ENCODE measurements at places on chromosomes 4 and X.

DNA sequence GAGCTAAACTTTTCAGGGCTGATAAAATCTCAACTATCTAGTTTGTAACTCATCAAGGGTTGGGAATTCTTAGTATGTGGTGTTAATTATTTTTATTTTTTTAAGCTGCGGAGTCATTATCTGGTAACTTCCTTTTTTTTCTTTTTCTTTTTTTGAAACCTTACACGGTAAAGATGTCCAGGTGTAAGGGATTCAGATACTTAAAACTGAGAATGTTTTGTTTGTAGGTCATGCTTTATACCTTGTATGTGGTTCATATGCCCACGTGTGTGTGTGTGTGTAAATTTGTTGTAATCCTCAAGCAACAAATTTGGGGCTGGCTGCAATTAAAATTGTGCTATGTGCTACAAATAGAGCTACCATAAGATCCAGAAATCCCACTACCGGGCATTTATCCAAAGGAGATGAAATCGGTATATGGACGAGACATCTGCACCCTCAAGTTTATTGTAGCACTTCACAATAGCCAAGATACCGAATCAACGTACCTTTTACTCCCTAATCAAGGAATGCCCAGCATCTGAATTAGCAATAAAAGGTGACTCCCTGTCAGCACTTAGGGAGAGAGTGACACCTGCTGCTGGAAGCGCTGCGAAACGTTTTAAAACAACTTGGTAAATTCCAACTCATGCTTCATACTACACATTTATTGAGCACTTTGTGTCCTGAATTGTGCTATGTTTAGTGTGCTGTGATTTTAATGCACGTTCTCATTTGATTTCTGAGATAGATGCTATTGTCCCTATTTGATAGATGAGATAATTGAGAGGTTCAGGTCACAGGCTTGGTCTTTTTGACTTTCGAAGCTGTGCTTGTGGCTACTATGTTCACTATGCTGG lies 16.1 kb downstream of the MSMO1 start:
- peak; percentile 56 for DNase-seq

DNA sequence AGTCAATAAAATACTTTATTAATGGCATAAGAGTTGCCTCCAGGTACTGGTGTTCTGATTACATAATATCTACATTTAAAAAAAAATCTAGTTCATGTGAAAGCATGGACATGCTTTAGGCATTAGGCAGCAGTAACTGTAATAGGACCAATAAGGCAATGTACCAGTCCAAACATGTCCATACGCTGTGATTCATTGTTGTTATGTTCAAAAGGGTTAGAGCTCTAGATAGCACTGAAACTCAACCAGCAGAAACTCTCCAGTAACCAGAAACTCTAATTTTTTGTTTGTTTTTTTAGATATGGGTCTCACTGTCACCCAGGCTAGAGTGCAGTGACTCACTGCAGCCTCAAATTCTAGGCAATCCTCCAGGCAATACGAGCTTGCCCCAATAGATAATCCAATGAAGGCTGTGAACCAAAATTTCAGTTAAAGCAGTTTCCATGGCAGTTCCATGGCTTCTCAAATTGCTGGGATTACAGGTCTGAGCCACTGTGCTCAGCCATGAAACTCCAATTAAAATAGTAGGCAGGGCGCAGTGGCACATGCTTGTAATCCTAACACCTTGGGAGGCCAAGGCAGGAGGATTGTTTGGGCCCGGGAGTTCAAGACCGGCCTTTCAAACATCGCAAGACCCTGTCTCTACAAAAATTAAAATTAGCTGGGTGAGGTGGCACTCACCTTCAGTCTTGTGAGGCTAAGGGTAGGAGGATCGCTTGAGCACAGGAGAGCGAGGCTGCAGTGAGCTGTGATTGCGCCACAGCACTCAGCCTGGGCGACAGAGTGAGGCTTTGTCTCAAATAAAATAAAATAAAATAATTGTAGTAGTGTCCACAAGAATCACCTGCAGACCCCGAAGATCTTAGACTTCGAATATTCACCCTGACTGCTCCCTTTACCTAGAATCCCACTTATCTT lies 36.3 kb downstream of the MGARP start:
- no peak for DNase-seq

DNA sequence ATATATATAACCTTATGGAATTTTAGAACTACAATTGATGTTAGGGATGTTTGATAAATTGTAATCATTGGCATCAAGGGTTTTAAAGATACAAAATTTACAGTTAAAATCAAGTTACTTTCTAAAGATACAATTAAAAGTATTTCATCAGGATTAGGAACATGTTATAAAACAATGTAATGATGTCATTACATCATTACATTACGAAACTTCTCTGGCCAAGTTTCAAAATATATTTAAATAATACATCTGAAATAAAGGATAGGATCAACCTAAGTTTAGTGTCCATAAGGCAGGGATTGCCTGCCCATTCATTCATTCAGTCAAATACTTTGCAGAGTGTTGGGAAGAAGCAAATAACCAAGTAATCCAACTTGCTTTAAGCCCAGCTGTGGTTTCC lies 75.1 kb downstream of the TENM3 start:
- no peak for DNase-seq

GRCh38 chr4:164239433-164239832 lies 514.5 kb upstream of the SMIM31 start:
- no peak for DNase-seq

- peak; percentile 75 for DNase-seq
These were observed 862 bp upstream of the INPP4B start for GRCh38 chr4:142846729-142847596.

DNA sequence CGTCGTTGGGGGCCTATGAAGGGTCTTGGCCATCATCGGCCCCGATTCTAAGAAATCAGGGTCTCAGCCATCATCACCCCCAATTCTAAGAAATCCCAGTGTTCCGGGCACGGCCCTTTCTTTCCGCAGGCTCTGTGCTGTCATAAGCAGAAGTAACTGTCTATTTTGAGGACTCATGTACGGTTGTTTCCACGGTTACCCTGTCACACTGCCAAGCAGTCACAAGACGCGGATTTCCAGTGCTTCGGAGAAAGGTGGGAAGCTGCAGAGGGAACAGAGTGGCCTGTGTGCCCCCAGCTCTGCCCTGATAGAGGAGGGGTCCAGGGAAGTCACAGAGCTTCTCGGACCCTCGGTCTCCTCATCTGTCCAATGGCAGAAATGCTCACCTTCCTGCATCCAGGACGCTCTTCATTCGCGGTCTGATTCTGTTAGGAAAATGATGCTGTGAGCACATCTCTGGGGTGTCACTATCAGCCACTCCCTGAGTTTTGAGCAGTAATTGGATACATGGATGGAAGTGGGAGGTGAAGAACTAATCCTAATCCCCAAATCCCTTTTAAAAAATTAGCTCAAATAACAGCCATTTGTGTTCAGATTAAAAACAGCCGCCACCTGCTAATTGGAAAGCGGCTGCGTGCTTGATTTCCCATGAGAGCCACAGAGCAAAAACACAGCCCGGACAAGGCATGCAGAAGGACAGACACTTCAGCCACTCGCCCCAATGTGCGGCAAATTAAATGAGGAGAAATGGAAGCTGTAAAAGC lies 73.1 kb downstream of the WFS1 start:
- DNase-seq: no peak

- DNase-seq: peak; percentile 51
These were observed at the start of gene GLRA3 for GRCh38 chr4:174828845-174829701. Gene GLRA3, minus strand, starts transcription at chr4:174829247. Its CDS starts 436 bp downstream, at chr4:174828811.

GRCh38 chr4:2078584-2078983 lies 19.5 kb downstream of the NAT8L start:
- DNase-seq: no peak

GRCh38 chr4:153791746-153792617 lies 3.1 kb upstream of the SFRP2 start:
- DNase-seq: peak; percentile 11

- no peak for DNase-seq
These were observed 25.7 kb downstream of the SH3RF1 start for GRCh38 chr4:169245061-169245460.

DNA sequence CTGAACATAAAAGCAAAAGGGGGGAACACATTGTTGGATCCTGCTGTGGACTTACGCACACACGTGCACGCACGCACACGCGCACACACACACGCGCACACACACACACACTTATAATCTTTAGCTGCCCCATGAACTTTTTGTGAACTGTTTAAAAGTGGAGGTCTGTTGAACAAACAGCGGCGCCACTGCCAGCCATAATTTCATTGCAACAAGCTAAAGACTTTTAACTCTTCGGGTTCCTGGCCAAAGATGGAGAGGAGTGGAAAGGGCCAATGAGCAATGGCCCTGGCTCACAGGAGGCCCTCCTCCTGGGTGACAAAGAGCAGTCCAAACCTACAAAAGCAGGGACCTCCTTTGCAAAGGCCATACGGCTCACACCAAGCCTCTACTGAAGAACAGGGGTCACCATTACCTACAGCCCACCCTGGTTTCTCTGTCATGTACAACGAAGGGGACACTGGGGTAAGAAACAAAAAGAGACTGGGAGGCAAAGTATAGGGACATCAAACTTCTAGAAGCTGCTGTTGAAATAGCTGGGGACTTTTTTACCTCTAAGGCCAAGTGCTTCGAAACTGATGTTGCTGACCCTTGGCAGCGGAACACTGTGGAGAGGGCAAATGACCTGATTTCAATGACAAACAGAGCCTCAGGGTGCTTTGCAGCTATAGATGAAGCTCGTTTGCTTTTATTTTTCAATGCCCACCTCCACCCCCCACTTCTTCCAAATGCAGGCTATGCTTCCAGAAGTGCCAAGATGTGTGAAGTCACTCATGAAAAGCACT lies 16.7 kb downstream of the BCOR start:
- DNase-seq: no peak

DNA sequence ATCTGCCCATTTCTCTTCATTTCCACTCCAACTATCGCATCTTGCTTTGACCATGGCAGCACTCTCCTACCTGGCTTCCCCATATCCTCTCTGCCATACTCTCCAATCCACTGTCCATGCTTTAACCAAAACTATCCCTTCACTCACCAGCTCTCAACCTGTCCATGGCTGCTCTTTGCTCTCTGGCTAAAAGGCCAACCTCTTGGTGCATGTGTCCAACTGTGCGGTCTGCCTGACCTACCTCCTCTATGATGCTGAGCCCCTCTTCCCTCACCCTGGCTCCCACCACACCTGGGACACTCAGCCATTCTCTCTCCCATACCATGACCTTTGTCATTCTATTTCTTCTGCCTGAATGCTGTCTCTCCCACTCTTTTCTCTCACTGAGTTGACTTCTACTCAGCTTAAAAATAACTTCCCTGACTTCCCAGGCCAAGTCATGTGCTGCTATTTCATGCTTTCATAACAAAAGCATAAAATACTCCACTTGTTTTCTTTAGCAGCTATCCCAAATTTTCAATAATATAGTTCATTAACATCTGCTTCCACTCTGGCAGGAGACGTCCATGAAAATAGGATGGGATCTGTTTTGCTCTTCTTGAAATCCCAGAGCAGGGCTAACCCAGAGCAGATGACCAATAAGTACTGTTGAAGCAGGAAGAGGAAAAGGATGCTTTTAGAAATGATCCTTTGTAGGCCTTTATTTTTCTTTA lies 29.8 kb upstream of the KLF3 start:
- no peak for DNase-seq

GRCh38 chrX:11765449-11765848 lies 7.4 kb downstream of the MSL3 start:
- no peak for DNase-seq

DNA sequence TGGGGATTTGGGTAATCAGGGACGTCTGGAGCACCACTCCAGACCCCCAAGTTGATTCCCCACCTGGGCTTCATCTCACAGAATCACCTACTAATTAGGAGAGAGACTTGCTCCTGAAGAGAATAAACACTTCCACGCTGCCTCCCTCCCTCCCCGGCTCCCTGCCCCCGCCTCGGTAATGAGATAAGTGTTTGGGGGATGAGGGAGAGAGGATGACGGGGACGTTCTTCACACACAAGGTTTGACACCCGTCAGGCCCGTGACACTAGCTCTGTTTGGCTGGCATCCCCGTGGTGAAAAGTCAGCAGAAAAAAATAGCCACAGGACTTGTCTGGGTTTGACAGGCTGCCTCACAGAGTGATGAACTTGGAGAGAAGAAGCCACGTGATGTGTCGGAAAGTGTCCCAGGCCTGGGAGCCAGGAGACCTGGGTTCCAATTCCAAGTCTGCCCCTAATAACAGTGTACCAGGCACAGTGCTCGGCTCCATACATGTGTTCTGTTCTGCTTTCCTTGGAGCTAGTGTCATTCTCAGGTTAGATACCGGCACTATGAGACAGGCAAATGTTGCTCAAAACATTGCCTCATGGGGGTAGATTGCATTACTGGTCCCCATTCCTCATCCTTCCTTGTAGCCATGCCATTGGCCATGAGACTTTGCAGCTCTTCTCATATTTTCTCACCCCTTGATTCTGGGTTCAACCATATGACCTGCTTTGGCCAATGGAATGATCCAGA lies 578.0 kb downstream of the BCOR start:
- DNase-seq: no peak

- DNase-seq: no peak
These were observed 75.5 kb downstream of the NAF1 start for GRCh38 chr4:163090997-163091684.

DNA sequence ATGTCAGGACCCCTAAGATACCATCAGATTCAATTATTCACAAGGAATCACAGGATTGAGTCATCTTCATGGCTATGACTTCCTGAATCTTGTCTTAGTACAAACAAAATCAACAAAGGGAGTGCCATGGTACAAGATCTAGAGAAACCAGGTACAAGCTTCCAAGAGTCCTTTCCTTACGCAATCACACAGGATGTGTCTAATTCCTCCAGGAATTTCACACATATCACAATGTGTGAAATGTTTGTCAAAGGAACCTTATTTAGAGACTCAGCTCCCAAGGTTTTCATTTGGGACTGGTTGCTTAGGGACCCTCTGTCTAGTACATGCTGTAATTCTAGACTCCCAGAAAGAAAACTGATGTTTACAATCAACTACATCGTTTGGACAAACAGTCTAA lies 83.0 kb downstream of the MAB21L2 start:
- DNase-seq: no peak

DNA sequence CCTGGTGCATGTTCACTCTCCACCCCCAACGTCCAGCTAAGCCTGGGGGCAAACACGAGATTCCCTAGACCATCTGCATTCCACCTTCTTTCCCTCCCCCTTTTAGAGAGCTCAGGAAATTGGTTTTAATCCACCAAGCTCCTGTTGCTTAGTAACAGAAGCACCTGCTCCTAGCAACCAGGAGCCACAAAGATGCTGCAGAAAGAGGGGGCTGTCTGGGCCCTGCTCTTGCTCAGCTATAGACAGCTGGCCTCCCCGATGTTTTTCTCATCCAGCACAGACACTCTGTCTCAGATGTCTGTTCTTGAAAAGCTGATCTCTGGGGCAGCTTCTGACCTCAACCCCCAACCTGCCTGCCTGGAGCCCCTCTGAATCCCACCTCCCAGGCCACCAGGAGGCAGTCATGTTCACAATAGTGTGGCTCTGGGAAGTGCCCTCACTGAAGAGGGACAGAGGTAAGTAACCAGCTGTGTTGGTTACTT lies 71.5 kb downstream of the SLC16A2 start:
- no peak for DNase-seq

DNA sequence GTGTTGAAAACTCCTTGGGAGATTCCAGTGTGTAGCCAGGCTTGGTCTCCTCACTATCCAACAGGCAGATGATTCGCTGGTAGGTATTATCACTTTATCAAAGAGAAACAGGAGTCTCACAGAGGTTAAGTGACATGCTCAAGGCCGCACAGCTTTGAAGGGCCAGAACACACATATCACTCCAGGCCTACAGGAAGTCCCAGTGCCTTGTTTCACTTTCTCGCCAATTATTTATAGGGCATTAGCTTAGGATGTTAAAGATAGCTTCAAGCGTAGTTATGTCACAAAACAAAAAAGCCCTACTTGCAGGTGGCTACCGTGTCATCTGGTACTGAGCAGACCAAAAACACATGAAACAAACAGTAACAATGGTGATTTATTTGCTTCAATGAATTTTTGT lies 13.2 kb downstream of the ATP8A1 start:
- DNase-seq: no peak

GRCh38 chrX:74902806-74903205 lies 22.4 kb downstream of the NEXMIF start:
- peak; percentile 77 for DNase-seq

Measured in T47D (cell line).